ENCODE measurements at places on chromosomes 7 and 10. TPM values are rescaled to one million over a fixed set of nuclear protein-coding genes. Genes with fewer than 3 reads are reported as not detected.

KCNK18 gene
- total RNA-seq, result not detected

ELFN1 gene
- 4.4 TPM for total RNA-seq

PRR15 gene
- 0.04 TPM for total RNA-seq

EBF3 gene
- 33.6 TPM for total RNA-seq

KIN gene
- 14.0 TPM for total RNA-seq

CASP7 gene
- 14.9 TPM for total RNA-seq

NKX2-3 gene
- total RNA-seq, result 0.62 TPM

DNA sequence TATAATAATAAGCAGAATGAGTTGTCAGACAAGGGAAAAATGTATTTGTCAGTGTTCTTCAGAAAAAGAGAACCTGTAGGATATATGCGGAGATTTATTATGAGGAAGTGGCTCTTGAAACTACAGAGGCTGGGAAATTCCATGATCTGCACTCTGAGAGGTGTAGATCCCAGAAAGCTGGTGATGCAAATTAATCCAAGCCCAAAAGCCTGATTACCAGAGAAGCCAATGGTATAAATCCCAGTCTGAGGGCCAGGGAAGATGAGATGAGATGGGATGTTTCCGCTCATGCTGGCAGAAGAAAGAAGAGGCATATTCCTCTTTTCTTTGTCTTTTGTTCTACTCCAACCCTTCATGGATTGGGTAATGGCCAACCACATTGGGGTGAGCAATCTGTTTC, 732.8 kb upstream of the IGFBP3 start:
- H3K4me3 ChIP-seq, result no peak overlapping the region
- no peak for DNase-seq
- no peak overlapping the region for H3K27ac ChIP-seq
- H3K4me1 ChIP-seq, result no peaks in the 10 kb centered on the region

DNA sequence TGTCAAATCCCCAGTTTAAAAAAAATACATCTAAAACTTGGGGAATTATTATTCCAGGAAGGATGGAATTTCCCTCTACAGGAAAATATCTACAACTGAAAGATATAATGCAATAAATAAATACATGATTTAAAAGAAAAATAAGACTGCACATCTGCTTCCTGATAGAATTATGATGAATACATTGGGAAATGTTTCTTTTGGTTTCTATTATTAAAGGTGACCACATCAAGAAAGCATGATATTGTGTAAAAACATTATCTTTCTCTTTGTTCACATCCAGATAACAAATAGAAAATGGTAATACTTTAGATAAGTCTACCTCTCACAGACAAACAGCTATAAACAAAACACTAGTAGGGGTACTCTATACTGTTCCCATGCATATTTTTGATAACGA, 19.2 kb downstream of the SEMA3D start:
- DNase-seq, result no peak
- no peaks in the 10 kb centered on the region for H3K36me3 ChIP-seq
- no peak overlapping the region for H3K4me3 ChIP-seq
- H3K4me1 ChIP-seq, result no peaks in the 10 kb centered on the region
- H3K27me3 ChIP-seq, result no peaks in the 10 kb centered on the region

DNA sequence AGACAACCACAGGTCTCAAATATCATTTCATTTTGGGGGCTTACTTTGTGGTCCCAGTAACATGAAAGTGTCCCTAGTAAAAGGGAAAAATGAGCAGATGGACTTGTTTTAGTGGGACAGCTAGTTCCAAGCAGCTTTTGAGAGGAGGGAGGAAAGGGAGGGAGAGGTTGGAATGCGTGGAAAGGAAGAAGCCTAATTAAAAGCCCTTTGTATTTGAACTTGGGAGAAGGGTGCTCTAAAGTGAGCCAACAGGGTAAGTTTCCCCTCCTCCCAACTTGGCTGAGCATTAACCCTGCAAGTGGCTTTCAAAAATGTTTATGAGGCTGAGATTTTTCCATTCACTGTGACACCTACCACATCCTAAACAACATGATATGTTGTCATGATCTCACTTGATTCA, 38.8 kb upstream of the LYZL1 start:
- H3K4me1 ChIP-seq, result peaks cover 26% of the 10 kb centered on the region
- H3K27me3 ChIP-seq, result peaks cover 4% of the 10 kb centered on the region
- no peak overlapping the region for H3K4me3 ChIP-seq
- H3K36me3 ChIP-seq, result no peaks in the 10 kb centered on the region
- no peak for DNase-seq
- H3K27ac ChIP-seq, result no peak overlapping the region

DNA sequence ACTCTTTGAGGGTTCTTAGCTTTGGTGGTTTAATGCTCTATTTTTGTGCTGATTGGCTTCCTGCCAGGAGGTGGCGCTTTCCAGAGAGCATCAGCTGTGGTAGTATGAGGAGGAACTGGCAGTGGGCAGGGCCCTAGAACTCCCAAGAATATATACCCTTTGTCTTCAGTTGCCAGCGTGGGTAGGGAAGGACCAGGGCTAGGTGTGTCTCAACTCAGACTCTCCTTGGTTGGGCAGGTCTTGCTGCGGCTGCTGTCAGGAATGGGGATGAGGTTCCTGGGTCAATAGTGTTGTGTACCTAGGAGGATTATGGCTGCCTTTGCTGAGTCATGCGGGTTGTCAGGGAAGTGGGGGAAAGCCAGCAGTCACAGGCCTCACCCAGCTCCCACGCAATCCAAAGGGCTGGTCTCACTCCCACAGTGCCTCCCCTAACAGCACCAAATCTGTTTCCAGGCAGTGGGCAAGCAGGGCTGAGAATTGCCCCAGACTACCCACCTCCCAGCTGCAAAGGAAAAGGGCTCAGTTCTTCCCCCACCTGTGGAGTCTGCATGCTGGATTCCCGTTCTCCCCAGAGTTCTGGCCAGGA, 191.5 kb downstream of the PHTF2 start:
- H3K4me1 ChIP-seq, result no peaks in the 10 kb centered on the region
- DNase-seq, result no peak
- no peaks in the 10 kb centered on the region for H3K27me3 ChIP-seq
- no peak overlapping the region for H3K27ac ChIP-seq

DNA sequence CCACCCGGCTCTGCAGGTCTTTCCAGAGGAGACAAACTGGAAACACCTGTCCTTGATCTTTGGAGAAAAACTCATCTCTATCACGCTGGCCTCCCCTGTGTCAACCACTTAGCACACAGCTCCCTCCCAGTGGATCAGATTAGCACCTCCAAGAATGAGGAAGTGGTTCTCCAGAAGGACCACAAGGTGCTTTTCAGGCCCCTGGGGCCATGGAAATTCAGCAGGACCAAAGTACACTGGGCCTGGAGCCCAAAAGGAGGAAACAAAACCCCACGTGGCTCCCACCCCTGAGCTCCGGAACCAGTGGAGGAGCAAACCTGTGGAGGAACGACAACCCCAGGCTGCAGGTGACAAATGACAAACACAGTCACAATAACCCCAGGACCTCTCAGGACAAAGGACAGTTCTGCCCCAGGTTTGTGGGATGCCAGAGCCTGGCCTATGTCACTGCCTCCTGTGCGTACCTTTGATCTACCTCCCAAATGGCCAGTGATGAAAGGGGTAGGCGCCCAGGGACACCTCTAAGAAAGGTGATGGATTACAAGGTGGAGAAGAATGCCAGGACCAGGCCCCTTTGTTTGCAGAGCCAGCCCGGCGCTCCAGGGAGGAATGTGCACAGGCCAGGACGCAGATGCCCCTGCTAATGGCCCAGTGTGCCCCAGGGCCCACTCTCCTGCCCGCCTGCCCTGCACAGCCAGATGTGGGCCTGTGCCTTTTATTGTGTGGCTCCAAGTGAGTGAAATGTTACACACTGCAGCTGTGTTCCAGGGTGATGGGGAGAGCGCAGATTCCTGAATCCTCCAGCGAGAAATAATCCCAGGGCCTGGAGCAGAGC, 5.7 kb downstream of the TNS3 start:
- no peaks in the 10 kb centered on the region for H3K36me3 ChIP-seq
- peak overlapping the region; percentile 84 for H3K27ac ChIP-seq
- DNase-seq, result peak; percentile 98
- no peak overlapping the region for H3K4me3 ChIP-seq
- H3K4me1 ChIP-seq, result peaks cover 78% of the 10 kb centered on the region

DNA sequence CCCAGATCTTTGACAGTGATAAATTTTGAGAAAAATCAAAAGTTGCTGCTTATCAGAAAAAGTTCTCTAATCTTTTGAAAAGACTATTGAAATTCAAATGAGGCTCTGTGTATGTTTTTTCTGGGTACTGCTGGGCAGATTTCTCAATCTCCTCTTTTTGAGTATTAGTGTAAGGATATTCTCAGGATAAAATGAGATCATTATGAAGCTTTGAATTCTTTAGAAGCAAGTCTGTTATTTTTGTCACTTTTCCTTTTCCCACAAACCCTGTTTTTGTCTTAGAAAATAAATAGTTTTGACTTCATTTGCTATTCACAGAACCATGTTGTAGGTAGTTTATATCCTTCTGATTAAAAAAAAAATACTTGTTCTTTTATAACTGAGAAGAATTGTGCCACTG, 7.9 kb downstream of the STAM start:
- no peak overlapping the region for H3K4me3 ChIP-seq
- H3K36me3 ChIP-seq, result no peaks in the 10 kb centered on the region
- DNase-seq, result no peak

DNA sequence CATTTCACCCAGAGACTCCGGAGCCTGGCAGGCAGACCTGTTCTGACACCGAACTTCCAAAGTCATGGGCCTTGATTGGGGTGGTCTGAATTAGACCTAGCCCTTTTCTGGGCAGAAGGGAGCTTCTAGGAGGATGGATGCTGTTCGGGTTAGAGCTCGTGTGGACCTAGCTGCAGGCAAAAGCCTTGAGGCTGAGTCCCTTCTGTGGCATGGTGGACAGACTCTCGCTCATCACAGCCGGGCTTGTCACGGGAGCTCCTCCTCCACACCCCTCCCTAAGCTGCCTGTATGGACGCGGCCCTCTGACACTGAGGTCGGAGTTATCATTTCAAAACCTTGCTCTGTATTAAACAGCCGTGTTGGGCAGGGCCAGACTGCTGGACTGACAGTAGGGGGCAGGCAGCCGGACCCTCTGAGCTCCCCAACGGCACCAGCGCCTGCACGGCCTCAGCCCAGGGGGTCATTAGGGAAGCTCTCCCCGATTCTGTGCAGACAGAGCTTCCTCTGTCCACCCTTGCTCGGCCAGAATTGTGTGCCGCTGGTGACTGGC, 2.2 kb downstream of the IRF5 start:
- H3K4me1 ChIP-seq, result peaks cover 19% of the 10 kb centered on the region
- DNase-seq, result no peak
- no peaks in the 10 kb centered on the region for H3K36me3 ChIP-seq
